ENCODE measurements at places on chromosomes 5 and 9.

DNA sequence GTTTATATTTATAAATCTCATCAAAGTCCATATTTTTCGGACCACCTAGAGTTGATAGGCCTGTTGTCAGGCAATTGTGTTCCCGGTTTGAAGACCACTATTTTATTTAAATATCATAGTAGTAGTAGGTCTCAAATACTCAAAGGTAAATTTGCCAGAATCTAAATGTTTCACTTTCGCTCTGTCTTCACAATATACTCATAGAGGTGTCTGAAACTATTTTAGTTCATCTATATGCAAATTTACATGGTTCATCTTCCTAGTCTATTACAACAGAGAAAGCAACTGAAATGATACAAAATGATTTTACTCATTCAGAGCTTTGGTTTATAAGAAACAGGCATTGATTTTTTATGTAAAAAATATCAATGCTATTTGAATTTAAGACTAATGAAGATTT, 1897.5 kb downstream of the EFNA5 start:
- DNase-seq, result no peak

DNA sequence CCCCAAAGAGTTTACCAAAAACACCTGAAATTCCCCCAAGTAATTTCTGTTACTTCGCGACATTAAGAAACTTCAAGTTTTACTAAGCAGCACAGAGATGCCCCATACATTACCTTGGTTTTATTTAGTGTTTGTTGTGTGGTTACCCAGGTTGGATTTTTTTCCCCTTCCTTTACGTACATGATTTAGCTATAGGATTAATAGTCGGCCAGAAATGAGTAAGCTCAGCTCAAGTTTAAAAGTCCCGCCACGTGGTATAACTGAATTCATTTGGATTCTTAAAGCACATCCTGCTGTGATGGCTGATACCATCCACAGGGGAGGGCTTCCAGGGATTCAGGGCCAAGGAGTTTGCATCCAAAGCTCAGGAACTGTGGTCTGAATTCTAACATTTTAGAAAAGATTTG, 75.9 kb downstream of the DAP start:
- DNase-seq, result no peak

DNA sequence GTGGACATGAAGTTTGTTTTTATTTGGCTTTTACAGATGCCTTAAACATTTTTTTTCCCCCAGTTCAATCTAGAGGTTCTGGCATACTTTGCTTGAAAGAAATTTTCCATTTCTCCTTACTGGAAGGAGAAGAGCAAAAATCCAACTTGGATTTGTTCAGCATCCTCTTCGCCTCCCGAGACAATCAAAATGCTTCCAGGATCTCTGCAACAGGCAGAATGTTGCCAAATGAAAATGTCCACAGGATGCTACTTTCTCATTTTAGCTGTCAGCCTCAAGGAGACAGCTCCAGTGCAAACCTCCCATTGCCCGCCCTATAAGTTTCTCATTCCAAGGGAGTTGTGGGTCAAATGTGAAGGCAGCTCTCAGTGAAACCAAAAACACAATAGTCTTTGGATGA, 1972.1 kb downstream of the MAT2B start:
- no peak for DNase-seq

- DNase-seq, result peak; percentile 42
Observed at GRCh38 chr5:132476876-132477781, 13.4 kb downstream of the IRF1 start.

- DNase-seq, result no peak
Observed at GRCh38 chr5:42520957-42521356, 97.7 kb downstream of the GHR start.

DNA sequence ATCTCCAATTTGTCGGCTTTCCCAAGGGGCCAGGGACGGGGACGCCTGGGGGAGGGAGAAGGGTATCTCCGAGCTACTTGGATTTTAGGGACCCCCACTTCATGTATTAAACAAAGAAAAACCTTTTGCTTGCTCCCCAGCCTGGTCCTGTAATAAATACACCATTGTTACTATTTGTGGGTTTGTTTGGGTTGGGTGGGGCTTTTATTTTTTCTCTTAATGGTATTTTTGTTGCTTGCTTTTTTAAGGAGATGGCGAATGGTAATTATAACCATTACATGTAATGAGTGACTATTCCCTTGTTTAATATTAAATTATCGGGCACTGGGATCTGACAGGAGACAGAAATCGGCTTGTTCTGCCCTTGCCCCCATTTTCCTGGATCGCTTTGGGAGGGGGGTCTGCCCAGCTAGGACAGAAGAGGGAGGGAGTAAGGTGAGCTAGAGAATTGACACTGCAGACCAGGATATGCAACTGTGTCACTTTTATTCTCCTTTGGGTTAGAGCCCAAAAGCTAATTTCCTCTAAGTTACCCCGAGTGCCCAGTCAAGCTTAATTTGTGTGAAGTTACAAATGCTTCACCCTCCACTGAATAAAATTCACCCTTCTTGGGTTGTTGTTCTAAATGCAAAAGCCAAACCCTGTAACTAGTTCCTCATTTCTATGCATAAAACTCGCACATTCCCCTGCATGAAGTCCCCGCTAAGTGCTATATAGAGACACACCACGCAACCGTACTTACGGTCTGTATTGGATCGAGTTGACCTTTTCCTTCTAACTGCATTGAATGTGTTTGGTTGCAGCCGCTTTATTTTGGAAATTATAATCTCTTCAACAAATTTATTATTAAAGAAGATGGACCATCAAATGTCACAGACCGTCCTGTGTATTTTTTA, 1.6 kb upstream of the ZNF608 start:
- DNase-seq, result no peak

DNA sequence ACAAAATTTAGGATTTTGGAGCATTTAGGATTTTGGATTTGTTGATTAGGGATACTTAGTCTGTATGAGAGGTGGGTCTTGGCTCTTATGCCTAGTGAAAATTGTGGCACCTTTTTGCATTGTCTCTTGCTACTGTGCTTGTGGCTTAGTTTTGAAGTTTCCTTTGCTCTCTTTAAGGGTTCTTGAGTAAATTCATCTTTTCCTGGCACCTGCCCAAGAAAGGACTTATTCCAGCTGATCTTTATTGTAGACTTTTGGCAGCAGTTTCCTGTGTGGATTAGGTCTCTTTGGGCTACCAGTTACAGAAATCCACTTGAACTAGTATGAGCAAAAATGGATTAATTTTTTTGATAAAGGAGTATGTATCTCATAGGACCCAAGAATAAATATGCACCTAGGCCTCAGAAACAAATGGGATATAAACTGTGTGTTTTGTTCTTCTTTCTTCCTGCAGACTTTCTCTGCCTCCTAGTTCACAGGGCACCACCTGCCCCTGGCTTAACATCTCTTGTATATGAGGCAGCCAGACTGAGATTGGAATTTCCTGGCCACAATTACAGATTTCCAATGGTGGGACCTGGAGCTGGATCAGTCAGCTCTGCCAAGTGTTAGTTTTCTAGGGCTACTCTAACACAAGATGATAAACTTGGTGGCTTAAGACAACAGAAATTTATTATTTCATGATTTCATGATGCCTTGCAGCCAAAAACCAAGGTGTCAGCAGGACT, 44.6 kb downstream of the FOCAD start:
- DNase-seq, result no peak

- DNase-seq, result no peak
Observed at GRCh38 chr9:78909566-78909965, 612.6 kb downstream of the PSAT1 start.

GRCh38 chr5:181027452-181028031, 12.5 kb upstream of the BTNL9 start:
- DNase-seq, result no peak

GRCh38 chr5:121711416-121711815, 140.3 kb upstream of the FTMT start:
- DNase-seq, result no peak

GRCh38 chr9:123617952-123618678, 262.1 kb downstream of the CRB2 start:
- DNase-seq, result no peak

DNA sequence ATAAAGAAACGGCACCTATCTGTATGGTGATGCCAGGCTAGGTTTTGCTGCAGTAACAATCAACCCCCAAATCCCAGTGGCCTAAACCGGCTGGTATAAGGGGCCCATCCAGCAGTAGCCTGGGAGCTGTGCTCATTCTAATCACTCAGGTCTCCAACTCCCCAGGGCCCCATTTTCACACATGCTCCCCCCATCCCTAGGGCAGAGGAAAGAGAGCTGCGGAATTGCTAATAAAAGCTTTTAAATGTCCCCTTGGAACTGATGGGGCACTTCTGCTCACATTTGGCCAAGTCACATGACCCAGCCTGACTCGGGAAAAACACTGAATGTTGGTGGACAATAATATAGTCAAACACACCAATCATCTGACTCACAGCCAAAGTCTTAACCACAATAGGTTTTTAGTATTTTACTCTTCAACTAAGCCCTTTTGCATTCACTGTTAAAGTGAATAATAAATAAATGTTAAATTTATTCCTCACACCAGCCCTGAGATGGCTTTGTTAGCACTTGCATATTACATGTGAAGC, 1.6 kb downstream of the FBLL1 start:
- DNase-seq, result no peak

DNA sequence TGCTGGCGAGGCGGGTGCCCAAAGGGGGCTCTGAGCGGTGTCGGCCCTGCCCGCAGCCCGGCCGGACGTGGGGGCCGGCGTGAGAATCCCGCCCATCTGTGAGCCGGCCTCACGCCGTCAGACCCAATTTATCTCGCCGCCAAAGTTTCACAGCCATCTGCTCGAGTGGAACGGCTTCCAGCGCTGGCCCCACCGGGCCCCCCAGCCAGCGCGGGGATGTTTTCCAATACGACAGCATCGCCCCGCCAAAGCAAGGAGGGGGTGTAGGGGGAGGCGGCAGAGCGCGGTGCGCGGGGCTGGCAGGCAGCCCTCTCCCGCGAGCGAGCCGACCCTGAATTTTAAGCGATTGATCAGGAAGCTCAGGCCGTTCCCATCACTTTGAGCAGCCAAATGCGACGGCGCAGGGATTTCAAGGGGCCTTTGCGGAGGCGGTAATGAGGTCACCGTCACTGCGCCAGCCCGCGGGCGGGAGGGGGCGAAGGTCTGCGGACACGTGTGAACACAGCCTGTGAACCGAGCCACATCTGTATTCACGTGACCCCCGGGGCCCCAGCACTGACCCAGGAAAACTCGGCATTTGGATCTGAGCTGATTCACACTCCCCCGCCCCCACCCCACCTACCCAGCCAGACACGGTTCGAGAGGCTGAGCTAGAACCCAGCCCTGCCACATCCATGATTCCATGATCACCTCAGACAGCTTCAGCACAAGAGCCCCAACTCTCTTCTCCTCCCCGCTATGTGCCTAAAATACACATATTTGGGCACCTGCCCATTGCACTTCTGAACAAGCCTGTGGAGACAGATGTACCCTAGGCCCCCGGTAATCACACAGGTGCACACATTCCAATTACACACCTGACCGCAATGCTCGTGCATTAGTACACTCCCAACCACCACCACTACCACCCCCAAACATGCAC, 47.8 kb upstream of the PSD2 start:
- peak; percentile 65 for DNase-seq

- DNase-seq, result no peak
Observed at GRCh38 chr5:143412661-143413342, 9.3 kb upstream of the NR3C1 start.

- no peak for DNase-seq
Observed at GRCh38 chr9:99359336-99359735, 137.3 kb downstream of the SEC61B start.

DNA sequence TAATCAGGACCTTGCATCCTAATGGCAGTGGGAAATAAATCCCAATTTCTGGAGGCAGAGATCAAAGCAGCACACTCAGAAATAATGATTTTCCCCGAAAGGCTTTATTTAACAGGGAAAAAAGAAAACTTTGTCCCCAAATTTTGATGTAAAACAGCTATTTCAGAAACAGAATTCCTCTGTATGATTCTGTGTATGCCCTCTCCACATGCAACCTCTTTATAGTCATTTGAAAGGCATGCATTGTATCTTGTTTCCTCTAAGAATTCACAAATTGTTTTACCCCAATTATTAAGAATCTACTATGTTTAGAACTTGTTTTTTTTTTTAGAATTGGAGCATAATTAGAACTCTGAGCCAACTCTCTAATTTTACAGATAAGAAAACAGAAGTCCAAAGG, 2.7 kb upstream of the PTAR1 start:
- no peak for DNase-seq

GRCh38 chr5:142544946-142545649, 140.8 kb downstream of the FGF1 start:
- no peak for DNase-seq

DNA sequence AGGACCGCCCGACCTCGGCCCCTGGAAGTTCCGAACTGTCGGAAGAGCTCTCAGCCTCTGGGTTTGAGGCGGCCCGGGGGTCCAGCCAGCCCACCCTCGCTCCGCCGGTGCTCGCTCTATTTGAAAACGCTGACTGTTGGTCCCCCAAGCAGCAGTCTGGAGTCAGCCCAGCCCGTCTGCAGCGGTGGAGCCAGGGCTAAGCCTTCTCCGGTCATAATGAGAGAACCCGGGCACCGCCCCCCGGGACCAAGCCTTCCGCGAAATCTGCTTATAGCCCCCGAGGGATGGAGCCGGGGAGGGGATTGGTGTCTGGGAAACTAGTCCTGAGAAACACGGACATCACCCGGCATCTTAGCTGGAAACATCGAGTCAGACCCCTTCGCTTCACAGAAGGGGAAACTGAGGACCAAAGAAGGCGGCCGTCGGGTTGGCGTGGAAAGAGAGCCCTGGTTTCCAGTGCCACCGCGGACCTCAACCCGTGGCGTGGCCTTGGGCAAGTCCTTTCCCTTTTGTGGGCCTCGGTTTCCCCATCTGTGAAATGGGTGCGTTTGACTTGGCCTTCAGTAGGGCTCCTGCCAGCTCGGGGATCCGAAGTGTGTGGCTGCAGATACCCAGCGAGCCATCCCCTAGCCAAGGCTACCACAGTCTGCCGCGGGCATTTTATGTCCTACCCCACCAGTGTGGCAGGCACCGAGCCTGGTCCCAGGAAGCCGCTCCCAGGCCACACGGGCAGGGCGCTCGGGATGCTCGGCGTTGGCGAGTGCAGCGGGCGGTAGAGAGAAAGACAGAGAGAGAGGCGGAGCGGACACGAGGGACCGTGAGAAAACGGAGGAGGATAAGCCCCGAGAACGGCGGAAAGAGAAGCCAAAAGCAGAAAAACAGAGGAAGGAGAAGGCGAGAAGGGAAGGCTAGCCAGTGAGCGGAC, 857 bp downstream of the ADAM19 start:
- DNase-seq, result peak; percentile 34

DNA sequence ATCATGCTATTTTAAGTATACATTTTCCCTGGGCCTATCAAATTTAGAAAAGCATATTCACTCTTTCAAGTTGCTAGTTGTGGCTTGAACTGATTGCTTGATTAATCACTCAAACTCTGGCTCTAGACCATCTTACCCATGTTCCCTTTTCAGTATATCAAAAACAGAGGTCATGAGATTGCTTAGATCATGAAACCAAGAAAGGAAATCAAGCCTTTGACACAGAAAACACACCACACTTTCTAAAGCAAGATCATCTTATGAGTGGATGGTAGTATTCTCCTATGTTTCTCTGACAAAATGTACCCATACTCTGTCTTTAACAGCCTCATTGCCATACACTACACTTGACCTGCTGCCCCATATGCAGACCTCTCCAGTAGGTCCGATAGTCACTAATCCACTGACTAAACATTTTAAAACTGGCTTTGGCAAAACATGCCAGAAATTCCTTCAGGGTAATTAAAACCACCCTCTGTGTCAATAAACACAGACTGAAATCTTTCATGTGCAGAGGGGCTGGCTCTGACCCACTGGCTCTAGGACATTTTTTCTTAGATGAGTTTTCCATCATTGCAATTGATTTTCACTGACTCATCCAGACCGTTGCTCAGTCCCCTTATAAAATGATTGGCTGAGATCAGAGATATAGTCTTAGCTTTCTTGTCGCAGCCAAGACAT, 18.2 kb downstream of the PPP2R2B start:
- no peak for DNase-seq

GRCh38 chr9:80522465-80522864, 950.7 kb downstream of the TLE4 start:
- no peak for DNase-seq
